ENCODE measurements at places on chromosomes 3 and 15.

DNA sequence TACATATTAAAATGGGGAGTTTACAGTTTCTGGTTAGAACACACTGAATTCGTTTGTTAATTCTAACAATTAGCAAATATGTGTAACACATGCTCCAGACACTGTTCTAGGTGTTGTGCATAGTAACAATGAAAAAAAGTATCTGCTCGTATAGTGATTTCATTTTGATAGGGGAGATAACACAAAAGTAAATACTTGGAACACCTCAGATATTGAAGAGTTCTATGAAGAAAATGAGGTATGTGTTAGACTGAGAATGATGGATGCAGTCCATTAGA is 6.8 kb upstream of the TMF1 start:
- no peak for DNase-seq

GRCh38 chr3:32613183-32613582 is 42.5 kb upstream of the DYNC1LI1 start:
- DNase-seq = no peak

DNA sequence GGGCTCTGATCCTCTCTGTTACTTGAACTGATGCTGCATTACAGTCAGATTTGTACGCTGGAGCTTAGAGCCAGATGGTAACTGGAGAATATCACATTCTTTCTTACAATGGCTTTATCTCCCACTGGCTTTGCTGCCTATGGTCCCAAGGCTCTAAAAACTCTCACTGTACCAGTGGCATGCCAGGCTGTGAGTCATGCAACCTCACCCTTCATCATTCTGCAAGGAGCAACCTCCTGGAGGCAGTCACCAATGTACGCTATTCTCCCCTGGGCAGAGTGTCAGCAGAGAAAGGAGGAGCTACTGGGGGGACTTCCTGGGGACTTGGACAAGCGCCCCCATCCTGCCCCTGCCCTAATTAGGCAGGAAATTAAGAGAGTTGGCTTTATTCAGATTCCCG is 97.9 kb upstream of the EIF1B start:
- DNase-seq = no peak

DNA sequence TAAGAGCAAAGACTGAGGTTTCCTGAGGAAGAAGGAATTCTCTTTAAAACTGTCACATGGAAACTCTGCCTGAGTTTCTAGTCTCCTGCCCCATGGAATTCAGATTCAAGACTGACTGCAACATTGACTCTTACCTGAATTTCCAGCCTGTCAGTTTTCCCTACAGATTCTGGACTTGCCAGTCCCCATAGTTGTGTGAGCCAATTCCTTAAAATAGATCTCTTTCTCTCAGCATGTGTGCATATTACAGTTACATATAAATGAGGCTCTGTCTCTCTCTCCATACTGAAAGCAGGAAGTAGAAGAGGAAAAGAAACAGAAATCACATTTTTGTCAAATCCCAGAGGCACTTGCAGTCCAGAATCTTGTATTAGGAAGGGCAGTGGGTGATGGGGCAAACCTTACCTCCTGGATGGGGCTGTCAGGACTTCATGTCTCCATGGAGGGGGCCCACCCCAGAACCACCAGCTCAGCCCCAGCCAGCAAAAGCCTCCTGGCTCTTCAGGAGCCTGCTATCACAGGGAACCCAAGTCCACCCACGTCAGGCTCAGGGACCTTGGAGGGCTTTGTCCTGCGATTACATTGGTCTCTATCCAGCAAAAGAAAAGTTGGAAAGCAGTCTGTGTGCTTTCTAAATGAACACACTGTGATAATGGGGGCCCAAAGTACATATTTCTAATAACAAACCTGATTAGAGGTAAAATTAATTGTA is 18.8 kb upstream of the GOLGA8J start:
- DNase-seq = no peak

- peak; percentile 50 for DNase-seq
Measured at GRCh38 chr15:40463886-40464545, 6.8 kb upstream of the CHST14 start.

DNA sequence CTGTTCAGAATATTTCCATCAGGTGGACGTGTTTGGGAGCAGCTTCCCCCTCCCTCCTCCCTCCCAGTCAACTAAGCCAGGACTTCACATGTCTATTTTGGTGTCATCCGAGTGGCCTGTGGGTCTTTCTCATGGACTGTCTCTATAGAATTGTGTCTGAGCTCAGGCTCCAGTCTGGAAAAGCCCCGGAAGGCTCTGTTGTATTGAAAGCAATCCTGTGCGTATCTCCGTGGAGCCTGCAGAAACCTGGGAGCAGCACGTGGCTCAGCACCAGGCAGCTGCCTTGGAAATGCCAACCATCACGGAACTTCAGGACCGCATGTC is 25.2 kb downstream of the COLQ start:
- no peak for DNase-seq

- no peak for DNase-seq
Measured at GRCh38 chr3:188119846-188120245, 34.1 kb upstream of the LPP start.

- no peak for DNase-seq
Measured at GRCh38 chr3:175357758-175358157, 498.6 kb downstream of the NAALADL2 start.

DNA sequence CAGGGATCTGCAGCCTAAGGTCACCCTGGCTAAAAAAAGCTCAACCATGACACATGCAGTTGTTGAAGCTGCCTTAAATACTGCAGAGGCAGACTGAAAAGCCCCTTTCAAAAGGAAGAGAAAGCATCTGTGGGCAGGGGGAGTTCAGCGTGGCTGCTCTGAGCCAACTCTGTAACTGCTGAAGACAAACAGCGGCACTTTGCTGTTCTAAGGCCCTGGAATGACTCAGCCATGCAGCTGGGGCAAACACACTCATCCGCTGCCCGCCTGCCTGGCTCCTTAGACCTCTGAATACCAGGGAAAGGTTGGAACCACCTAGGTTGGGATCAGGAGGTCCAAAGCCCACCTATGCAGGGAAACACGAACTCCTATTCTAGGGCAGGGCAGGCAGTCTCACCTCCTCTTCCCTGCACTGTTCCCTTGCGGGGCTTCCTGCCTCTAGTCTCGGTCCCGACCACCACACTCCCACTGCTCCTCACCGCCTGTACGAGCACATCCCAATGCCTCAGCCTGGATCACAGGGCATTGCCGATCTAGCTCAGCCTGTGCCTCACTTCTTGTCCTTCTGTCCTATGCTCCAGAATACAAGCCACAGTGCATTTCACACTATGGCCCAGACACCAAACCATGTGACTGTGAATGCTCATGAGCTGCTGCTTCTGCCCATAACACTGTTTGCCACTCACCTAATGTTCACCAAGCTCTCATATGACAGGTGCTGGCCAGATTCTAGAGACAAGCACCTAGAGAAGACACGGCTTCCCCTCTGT is 6.6 kb upstream of the MUSTN1 start:
- no peak for DNase-seq

DNA sequence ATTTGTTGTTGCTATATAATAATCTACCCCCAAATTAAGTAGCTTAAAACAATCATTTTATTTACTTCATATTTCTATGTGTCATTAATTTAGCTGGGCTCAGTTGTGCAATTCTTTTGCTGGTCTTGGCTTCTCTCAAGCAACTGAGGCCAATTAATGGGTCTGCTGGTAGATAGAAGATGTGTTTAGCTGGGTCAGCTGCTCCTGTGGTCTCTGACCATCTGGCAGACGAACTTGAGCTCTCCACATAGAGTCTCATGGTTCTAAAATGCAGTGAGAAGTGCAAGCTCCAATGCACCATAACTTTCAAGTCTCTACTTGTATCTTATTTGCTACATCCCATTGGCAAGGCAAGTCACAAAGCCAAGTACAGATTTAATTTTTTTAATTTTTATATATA is 515.6 kb downstream of the ZIC1 start:
- no peak for DNase-seq

- DNase-seq = peak; percentile 83
Measured at GRCh38 chr3:173395412-173396181, 1.9 kb upstream of the NLGN1 start.

DNA sequence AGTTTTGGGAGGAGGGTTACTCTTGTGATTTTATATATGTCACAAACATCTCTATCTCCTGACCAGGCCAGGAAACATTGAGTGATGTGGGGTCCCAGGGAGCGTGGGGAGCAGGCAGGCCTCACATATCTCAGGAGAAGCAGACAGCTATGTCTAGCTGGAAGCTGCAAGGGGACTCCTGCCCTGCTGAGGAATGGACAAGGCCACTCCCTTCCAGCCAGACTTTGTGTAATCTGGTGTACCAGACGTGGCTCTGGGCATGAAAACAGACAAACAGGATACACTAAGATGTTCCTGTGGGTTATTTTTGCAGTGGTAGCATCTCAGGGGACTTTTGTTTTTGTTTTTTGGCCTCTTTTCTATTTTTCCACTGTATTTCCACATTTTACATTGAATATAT is 23.2 kb downstream of the CYP8B1 start:
- no peak for DNase-seq

DNA sequence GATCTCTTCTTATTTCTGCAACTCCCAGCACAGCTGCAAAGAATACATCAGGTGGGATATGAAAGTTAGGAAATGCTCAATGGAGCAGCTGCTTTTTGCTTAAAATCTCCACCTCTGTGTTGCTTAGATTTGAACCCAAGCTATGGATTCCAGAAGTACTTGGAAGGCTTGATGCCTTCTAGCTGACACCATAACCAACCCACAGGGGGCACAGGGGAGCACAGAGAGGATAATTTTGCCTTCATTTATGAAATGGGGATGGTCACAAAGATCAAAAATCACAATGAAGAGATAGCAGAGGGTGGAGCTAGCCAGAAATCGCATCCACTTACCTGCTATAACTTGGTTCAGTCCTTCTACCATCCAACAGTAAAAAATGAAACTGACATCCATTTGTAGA is 75.7 kb downstream of the DUT start:
- DNase-seq = no peak

DNA sequence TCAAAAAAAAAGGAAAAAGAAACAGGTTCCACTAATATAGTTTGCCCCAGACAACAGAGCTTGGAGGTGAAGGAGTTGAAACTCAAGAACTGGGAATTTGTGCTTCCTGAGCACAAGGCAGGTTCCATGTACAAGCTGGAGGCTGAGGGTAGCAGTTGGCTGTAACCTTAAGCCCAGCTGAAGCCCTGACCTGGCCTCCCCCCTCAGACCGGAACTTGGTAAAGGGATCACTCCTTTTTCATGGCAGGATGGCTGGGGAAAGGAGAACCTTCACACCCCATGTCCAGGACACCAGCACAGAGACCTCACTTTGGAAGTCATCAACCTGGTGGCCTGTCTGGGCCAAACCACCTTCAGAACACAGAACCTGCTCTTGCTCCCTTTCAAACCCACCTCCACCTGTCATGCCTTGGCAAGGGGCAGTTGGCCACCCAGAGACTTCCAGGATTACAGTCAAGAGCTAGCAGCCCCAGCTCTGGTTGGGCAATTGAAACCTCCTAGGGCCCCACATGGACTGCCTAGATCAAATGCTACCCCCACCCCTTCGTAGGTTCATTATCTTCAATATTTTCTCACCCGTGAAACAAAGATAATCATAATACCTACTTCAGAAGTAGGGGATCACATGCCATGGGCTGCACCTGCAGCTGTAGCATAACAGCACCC is 3.5 kb downstream of the RPL29 start:
- no peak for DNase-seq

- no peak for DNase-seq
Measured at GRCh38 chr3:79809106-79809505, 41.3 kb upstream of the ROBO1 start.

DNA sequence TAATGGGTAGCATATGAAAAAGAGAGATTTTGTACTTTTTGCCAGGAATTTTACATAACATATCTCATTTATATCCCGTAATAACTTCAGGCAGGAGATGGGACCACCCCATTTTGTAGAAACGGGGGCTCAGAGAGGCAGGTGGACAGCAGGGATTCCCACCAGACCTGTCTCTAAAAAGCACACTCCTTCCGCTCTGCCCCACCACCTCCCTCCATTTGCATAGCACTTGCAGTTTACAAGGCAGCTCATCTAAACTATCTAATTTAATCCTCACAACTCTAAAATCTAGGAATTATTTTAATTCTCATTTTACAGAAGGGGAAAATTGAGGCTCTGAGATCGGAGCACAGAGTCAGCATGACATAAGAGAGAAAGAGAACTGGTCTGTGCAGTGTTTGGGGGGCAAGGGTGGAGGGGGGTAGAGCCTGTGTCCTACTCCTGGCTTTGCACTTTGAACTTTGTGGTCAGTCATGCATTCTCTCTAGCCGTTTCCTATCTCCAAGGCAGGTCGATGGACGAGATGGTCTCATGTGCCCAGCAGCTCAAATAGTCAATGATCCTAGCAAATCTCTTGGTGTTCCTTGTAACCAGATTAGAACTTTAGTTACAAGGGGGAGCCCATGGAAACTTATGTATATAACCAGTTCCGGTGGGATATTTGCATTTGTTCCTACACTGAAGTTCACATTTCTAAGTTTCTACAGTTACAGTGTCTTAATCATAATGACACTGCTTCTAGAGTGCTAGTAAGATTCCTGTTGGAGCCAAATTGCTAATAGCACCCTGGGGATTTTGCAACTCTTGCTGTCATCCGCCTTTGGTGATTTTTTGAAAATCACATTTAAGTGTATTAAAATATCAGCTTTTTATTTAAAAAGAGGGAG is 18.6 kb downstream of the CRYGS start:
- DNase-seq = no peak

- DNase-seq = no peak
Measured at GRCh38 chr3:182592747-182593146, 200.6 kb upstream of the ATP11B start.

- DNase-seq = no peak
Measured at GRCh38 chr3:57068437-57069089, 8.1 kb downstream of the SPATA12 start.

- no peak for DNase-seq
Measured at GRCh38 chr3:62587169-62587568, 213.8 kb upstream of the FEZF2 start.

DNA sequence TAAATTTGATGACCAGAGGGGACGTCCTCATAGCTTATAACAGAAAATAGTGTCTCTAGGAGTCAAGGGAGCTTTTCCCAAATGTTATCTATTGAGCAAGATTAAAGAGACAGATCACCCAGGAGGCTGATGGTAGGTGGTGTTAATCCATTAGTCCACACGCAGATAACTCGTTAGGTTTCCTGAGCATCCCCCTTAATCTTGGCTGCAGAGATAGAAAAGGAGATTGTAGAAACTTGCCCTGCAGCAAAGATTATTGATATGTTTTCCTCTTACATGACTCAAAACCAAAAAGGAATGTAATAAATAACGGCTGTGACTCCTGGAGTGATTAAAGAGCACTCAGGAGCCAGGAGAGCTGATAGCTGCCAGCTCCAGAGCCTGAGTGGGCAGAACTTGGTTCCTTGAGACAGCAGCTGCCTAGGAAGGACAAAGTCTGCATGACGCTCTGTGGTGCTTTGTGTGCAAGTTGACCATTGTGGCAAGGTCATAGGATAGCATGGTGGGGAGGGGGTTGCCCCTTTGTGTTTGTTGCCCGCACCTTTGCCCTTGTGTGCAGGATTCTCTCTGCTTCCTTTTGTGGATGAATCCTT is 234.8 kb downstream of the PTPRG start:
- DNase-seq = no peak

- DNase-seq = no peak
Measured at GRCh38 chr15:77557144-77557543, 75.6 kb downstream of the LINGO1 start.

Measured in posterior cingulate gyrus (tissue), 11 donors.